ENCODE measurements at places on chromosomes 4 and X. TPM values are rescaled to one million over a fixed set of nuclear protein-coding genes. Genes with fewer than 3 reads are reported as not detected.

DNA sequence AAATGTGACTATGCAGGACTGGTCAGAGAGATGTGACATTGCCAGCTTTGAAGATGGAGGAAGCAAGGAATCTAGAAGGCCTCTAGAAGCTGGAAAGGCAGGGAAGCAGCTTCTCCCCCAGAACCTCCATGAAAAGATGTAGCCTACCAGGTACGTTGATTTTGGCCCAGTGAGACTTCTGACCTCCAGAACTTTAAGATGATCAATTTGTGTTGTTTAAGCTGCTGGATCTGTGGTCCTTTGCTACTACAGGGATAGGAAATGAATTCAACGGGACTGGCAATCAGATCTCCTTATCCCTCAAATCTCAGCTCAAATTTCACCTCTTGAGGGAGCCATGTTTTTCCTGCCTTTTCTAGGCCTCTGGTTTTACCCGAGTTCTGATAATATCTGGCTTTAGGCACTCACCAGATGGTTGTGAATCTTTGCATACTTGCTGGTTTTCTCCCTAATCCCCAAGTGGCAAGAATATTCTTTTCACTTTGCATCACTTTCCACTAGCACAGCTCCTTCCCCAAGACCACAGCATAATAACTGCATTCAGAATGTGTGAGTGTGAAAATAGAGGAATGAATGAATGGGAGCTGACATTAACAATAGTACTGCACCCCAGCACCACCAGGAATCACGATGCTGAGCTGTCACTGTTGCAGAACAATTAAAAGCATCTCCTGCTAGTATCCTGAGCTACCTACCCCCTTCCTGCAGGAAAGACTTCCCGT, 25.5 kb upstream of the TMSB4X start:
- no peak for ATAC-seq

The MAP9 gene
- 1.7 TPM for total RNA-seq

DNA sequence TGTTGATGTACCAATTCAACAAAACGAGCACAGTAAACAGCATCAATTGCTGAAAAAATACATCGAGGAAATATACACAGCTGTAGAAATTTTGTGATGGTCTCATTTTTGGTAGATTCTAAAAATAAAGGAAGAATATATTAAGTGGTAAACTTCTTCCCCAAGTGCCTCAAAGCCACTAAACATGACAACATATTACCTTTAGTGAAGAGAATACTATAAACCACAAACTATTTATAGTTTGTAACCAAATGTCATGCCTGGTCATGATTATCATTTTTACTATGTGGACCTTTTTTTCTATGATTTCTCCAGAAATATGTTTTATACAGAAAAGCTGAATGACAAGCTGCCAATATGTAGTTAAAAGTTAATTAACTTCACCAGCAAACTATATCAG, 106.9 kb downstream of the THOC2 start:
- ATAC-seq, result no peak

The PITX2 gene
- total RNA-seq, result 2.1 TPM

DNA sequence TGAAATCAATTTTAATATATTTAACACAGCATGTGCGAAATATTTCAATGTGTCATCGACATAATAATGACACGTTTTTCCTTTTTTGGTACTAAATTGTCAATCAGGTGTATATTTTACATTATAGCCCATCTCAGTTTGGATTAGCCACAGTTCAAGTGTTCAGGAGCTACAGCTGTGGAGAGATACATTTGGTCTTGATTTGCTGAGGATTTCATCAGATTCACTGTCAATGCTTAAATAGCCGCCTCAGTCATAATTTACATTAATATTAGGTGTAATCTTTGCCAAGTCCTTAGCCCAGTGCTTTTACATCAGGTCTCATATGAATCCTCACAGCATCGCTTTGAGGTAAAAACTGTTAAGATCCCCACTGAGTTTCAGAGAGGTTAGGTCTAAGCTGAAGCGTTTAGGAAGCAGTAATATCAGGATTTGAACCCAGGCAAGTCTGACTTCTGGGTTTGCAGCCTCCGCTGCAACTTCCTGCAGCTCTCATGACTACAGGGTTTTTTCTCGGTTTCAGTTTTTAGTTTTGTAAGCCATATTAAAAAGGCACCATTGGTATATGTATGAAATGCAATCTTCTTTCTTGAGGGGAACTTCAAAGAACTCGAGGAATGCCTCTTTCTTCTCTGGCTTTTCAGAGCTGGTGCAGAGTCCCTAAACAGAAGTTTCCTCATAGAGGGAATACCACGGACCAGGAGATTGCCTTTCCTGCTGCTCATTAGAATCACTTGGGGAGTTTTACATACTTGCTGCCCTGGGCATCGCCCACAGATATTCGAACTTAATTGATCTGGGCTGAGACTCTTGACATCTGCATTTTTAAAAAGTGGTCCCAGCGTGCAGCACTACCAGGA, 6.4 kb downstream of the MTM1 start:
- no peak for ATAC-seq

The FAM114A1 gene
- total RNA-seq, result 33.2 TPM

GRCh38 chrX:72461766-72462165, 110.9 kb downstream of the HDAC8 start:
- no peak for ATAC-seq

GRCh38 chr4:152599636-152600035, 63.7 kb upstream of the FBXW7 start:
- ATAC-seq, result no peak

GRCh38 chr4:8373270-8373972, 67.1 kb downstream of the ACOX3 start:
- ATAC-seq, result no peak

DNA sequence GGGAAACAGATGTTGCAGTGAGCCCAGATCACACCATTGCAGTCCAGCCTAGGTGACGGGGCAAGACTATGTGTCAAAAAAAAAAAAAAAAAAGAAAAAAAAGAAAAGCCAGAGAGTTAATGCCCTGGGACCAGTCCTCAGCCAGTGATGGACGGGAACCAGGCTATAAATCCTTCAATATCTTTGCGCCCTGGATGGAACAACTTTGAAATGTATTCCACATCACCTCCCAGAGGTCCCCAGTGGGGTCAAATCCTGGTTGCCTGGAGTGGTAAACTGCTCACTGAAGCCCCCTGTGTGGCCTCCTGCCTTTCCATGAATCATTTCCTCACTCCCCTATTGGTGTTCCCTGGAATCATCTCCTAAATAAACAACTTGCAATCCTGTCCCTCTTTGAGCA, 166.9 kb downstream of the DEFB131A start:
- no peak for ATAC-seq

DNA sequence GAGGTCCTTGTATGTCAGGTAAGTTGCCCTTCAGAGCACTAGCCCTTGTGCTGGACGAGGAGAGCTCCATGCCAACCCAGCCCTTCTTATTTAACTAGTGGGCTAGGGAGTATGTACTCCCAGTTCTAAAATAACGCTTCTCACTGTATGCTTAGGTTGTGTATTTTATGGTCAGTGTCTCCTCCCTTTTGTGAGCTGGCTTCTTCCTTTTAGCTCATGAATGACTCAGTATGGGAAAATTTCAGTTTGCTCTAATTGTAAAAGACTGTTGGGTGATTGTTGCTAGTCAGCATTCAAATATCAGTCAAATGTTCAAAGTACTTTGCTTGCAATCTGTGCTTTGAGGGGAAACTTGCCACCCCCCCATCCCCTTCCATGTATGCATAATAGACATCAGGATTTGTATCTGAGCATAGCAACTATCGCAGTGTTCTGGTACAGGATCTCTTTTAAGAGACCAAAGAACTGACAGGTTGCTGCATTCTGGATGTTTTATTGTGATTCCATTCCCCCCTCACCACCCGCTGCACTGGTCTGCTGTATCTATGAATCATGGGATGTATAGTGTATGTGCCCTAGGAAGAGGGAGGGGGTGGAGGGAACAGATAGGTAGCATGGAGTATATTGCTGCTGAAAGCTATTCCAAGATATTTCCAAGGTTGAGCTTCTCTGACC, 34.7 kb downstream of the DLG3 start:
- peak; percentile 63 for ATAC-seq

- ATAC-seq, result no peak
These were observed 297.5 kb downstream of the ARHGAP24 start for GRCh38 chr4:85772470-85772869.

The CD38 gene
- 2.6 TPM for total RNA-seq

GRCh38 chr4:20194123-20195013, 57.3 kb upstream of the SLIT2 start:
- no peak for ATAC-seq

DNA sequence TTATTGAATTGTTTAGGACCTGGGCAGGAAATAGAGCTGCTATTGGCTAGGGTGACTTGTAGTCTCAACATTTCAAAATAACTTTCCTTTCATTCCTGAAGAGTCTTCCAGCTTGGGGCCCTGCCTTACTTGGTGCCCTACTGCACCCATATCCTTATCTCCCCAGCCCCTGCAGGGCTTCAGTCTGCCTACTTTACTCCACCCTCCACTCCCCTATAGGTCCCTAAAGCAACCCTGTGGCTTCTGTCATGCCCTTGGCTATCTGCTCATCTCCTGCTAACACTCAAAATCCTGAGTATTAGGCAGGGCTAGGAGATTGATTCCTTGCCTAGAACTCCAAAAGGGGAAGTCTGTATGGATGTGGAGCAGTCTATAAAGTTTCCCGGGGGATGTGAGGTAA, 57.6 kb upstream of the PRKG2 start:
- no peak for ATAC-seq

DNA sequence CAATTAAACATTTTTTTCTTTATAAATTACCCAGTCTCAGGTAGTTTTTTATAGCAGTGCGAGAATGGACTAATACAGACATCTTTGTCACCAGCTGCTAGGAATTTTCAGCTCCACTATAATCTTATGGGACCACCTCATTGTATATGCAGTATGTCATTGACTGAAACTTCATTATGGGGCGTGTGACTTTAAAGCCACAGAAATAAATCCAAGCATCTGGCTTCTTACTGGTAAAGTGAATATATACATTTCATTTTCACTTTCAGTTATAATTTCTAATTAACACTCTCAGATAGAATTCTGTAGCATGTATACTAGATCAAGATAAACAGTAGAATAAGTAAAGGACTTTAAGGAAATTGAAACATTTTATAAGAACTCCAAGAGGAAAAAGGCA, 21.9 kb downstream of the IL15 start:
- ATAC-seq, result no peak

GRCh38 chrX:621705-622503, 8.7 kb upstream of the SHOX start:
- no peak for ATAC-seq

The TMSB15C gene
- 0.12 TPM for total RNA-seq

GRCh38 chr4:137274404-137274803, 257.9 kb downstream of the PCDH18 start:
- ATAC-seq, result no peak

The MAGEA4 gene
- total RNA-seq, result not detected

- no peak for ATAC-seq
These were observed 88.2 kb upstream of the TFDP3 start for GRCh38 chrX:133306316-133306715.

The SLC7A11 gene
- 16.3 TPM for total RNA-seq

DNA sequence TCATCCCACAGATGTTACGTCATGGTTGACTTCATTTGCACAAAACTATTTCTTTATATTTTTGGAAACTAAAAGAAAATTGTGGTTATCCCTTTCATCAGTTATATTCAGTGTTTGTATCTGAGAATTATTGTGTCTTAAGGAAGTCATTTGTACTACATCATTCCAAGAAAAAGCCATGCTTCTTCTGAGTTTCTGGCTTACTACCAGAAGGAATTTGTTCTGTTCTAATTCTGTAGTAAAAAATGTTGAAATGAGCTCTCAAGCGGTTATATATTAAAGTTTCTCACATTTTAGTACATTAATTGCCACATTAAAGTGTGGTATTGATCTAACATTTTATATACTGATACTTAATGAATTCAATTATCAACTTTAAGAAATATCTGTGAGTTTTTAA, 1844.5 kb downstream of the PCDH7 start:
- ATAC-seq, result no peak

- no peak for ATAC-seq
These were observed 295.6 kb downstream of the SH2D1A start for GRCh38 chrX:124641737-124642491.

DNA sequence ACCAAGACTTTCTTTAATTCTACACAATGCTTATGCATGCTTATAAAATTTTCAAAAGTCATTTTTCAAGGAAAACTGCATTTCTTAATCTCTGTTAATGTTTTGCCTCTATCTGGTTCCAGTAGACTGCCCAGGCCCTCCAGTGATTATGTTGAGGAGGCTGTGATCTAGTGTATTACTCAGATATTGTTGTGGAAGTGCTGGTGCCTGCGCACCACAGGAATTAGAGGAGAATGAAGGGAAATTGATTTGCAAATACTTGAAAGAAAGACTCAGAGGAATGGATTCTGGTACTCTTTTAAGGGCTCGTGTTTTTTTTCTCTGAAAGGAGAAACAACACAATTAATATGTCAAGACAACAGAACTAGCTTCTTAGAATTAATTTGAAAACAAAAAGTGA, 1015.1 kb downstream of the RPA4 start:
- no peak for ATAC-seq

- ATAC-seq, result no peak
These were observed 8.7 kb downstream of the MRFAP1 start for GRCh38 chr4:6649216-6649615.

- ATAC-seq, result no peak
These were observed 102.6 kb downstream of the AKAP4 start for GRCh38 chrX:50098241-50098640.

DNA sequence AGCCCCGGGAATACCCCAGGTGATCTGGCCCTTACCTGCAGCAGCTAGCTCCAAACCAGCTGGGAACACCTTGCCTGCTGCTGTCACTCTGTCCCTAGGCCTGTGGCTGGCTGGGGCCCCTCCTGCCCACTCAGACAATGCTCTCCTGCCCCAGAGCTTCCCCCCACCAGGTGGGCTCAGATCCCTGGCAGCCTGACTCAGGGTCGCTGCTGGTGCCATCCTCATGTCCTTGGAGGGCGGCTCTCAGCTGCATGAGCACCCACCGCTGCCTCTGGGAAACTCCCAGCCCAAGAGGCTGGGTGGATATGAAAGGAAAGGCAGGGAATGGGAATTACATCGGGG, 15.8 kb downstream of the C4orf50 start:
- no peak for ATAC-seq

- ATAC-seq, result no peak
These were observed 30.4 kb upstream of the IRAK1 start for GRCh38 chrX:154050113-154050495.

The GABRE gene
- 27.5 TPM for total RNA-seq

Measured in esophagus mucosa (tissue), 1 donor.